ENCODE measurements at places on chromosomes 11 and 22.

DNA sequence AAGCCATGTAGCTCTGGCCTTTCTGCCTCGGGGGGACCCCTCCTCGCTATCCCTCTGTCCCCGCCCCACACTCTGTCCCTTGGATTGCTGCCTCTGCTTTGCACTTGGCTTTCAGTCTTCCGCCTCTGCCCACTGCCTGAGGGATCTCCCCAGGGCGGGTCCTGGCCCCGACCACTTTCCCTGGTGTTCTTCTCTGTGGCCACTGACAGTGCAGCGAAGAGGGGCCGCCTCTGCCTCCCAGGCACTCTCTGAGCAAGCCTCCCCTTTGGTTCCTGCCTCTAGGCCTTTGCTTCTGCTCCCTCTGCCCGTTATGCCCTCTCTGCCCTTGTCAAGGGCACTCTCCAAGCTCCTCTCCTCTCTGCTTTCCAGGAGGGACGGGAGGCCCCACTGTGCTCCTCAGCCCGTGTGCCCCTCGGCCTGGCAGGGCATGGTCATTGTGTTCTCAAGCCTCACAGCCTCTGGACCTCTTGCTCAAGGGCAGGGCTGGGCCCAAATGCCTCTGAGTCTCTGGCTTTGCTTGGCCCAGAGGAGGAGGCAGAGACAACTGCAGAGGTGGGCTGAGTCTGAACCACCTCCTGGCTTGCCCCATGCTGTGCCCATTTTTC lies 5.5 kb upstream of the MPPED1 start:
- no peak for DNase-seq
- H3K4me1 ChIP-seq = no peaks in the 10 kb centered on the region
- no peaks in the 10 kb centered on the region for H3K36me3 ChIP-seq
- no peak overlapping the region for H3K27ac ChIP-seq
- H3K4me3 ChIP-seq = no peak overlapping the region

DNA sequence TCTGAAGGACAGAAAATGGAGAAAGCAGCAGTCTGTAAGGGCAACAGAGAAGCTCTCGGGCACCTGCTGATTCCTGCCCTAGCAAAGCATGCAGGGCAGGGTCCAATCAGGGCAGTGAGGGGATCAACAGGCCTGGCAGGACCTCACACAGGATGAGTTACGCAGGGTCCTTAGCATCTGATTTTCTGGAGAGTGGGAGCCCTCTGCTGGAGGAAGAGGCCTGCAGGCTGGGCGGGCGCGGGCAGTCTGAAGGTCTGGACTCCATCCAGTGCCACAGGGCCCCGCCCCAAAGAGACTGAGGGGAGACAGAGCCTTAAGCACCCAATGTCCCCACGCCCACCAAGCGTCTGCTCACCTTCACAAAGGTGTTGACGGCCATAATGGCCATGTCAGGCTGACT lies 28.9 kb downstream of the AP1B1 start:
- peak; percentile 55 for DNase-seq
- H3K27ac ChIP-seq = no peak overlapping the region
- no peaks in the 10 kb centered on the region for H3K27me3 ChIP-seq
- H3K4me1 ChIP-seq = peaks cover 5% of the 10 kb centered on the region
- H3K4me3 ChIP-seq = no peak overlapping the region
- peaks cover 3% of the 10 kb centered on the region for H3K36me3 ChIP-seq

DNA sequence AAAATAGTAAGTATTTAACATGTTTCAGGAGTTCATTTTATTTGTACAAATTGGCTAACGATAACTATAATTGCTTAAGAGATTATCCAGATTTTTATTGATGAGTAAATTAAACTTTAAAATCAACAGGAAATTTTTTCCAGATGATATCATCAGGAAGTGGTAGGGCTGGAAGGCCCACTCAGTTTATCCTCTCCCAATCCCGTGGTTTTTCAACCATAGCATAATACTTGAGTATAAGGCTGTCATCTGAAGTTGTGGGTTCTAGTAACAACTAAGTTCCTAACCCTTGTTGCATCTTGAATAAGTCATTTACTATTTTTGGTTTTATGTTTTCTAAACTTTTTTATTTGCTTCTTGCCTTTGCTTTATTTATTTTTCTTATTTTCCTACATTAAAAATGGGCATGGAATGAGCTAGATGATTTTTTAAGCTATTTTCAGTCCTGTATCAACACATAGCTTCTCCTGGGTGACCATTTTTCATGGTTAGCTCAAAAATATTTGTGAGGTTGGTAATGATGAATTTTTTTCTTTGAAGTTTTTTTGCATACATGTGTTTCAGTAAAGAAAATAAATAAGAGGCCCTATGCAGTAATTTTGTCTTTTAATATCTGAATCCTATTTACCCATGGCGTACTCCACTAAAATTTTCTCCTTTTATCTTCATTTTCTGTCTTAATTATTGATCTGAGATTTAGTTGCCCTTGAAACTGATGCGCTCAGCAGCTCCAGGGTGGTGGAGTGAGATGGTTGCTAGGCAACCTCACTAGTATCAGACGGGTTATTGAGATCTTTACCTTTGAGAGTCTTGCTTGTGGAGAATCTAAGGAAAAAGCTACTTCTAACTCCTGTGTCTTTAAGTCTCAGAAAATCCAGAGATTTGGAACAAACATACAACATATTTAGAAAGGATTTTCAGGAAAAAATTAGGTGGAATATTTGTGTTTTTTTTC lies 452.0 kb upstream of the CCDC179 start:
- H3K36me3 ChIP-seq = no peaks in the 10 kb centered on the region
- no peak overlapping the region for H3K4me3 ChIP-seq
- DNase-seq = no peak
- no peaks in the 10 kb centered on the region for H3K27me3 ChIP-seq

- H3K27me3 ChIP-seq = peaks cover 46% of the 10 kb centered on the region
- peak overlapping the region; percentile 79 for H3K4me3 ChIP-seq
- no peak overlapping the region for H3K27ac ChIP-seq
- H3K4me1 ChIP-seq = peaks cover 30% of the 10 kb centered on the region
- DNase-seq = no peak
- H3K36me3 ChIP-seq = peaks cover 3% of the 10 kb centered on the region
These were observed 1.5 kb downstream of the GLB1L2 start for GRCh38 chr11:134333312-134333711.

- H3K27ac ChIP-seq = no peak overlapping the region
- H3K4me3 ChIP-seq = no peak overlapping the region
- H3K4me1 ChIP-seq = peaks cover 7% of the 10 kb centered on the region
- H3K36me3 ChIP-seq = peaks cover 23% of the 10 kb centered on the region
- no peaks in the 10 kb centered on the region for H3K27me3 ChIP-seq
- DNase-seq = peak; percentile 22
These were observed 31.2 kb downstream of the RAB6A start for GRCh38 chr11:73729594-73730206.

DNA sequence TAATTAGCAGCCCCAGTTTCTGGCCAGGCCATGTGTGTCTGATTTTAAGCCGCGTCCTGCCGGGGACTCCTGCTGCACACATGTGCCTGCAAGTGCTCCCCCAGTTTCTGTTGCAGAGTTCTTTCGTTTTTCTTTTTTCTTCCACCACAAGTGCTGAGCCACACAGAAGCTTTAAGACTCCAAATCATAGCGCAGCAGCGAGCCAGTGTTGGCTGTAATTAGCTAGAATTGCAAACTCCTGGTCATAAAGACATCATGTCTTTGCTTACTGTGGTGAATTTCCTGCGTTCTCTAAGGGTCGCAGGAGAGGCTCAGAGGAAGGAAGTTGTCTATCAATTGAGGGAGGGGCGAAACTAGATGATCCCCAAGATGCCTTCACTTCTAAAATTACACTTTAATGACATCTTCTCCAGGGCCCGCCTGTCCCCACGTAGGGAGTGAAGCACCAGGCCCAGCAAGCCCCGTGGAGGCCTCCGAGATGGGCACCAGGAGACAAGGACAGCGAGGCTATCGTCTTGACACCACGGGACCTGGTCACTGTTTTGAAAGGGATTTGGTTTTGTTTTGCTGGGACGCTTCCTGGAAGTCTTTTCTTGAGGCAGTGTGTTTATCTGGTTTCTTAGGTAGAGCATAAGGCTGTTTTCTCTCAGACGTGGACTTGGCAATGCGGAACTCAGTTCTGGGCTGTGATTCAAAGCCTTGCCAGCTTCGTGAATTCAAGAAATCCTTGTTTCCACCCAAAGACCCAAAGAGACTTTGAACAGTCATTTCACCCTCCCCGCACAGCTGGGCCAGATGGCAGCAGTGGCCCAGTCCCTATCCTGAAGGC lies 71.8 kb downstream of the UBASH3B start:
- no peaks in the 10 kb centered on the region for H3K27me3 ChIP-seq
- no peak overlapping the region for H3K4me3 ChIP-seq
- peaks cover 33% of the 10 kb centered on the region for H3K4me1 ChIP-seq

GRCh38 chr11:124762624-124763155 lies 600 bp upstream of the ESAM start:
- peaks cover 61% of the 10 kb centered on the region for H3K27me3 ChIP-seq
- no peak for DNase-seq
- H3K27ac ChIP-seq = no peak overlapping the region
- H3K4me1 ChIP-seq = peaks cover 35% of the 10 kb centered on the region

DNA sequence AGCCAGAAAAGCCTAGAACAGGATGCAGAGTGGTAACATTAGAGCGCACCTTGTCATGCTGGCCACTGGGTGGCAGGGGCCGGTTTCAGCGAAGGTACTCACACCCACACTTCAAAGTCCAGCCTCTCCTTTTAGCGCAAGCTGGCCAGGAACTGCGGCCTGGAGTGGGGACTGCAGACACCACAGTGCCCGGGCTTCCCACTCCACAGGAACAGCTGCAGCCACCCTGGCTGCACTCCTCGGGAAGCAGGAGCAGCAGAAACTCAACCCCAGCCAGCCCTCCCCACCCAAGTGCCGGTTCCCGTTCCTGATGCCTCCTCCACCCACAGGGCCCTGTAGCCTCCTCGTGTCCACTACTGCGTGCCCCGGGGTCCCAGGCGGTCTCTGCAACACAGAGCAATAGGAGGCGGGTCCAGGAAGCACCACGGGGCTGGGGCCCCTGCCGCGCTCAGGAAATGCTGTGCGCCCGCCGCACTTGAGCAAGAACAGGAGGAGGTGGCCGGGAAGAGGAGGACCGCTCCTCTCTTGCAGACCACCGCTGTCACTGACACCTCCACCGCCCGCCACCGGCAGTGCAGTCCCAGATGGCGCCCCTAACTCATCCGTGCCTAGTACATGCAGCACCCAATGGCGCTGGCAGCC lies 2.2 kb downstream of the RFPL2 start:
- no peak overlapping the region for H3K27ac ChIP-seq
- peaks cover 19% of the 10 kb centered on the region for H3K4me1 ChIP-seq
- H3K4me3 ChIP-seq = peak overlapping the region; percentile 72
- H3K36me3 ChIP-seq = no peaks in the 10 kb centered on the region
- H3K27me3 ChIP-seq = peaks cover 73% of the 10 kb centered on the region

DNA sequence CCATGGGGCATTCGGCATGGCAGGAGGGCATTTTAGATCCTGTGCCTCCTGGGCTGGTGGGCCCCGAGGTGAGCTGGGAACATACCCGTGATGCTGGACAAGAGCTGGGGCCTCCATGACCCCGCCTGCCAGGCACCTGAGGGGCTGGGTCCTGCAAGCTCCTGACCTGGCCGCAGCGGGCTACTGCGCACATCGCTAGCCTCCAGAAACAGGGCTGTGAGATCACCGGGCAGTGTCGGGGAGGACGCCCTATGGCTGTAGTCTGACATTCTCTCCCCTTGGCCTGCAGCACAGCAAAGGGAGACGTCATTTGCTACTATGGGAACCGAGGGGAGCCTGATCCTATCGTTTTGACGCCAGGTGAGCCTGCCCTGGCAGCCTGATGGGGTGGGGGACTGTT lies 24.4 kb upstream of the DGCR8 start:
- DNase-seq = no peak
- H3K36me3 ChIP-seq = peaks cover 3% of the 10 kb centered on the region
- H3K4me3 ChIP-seq = no peak overlapping the region
- no peak overlapping the region for H3K27ac ChIP-seq

DNA sequence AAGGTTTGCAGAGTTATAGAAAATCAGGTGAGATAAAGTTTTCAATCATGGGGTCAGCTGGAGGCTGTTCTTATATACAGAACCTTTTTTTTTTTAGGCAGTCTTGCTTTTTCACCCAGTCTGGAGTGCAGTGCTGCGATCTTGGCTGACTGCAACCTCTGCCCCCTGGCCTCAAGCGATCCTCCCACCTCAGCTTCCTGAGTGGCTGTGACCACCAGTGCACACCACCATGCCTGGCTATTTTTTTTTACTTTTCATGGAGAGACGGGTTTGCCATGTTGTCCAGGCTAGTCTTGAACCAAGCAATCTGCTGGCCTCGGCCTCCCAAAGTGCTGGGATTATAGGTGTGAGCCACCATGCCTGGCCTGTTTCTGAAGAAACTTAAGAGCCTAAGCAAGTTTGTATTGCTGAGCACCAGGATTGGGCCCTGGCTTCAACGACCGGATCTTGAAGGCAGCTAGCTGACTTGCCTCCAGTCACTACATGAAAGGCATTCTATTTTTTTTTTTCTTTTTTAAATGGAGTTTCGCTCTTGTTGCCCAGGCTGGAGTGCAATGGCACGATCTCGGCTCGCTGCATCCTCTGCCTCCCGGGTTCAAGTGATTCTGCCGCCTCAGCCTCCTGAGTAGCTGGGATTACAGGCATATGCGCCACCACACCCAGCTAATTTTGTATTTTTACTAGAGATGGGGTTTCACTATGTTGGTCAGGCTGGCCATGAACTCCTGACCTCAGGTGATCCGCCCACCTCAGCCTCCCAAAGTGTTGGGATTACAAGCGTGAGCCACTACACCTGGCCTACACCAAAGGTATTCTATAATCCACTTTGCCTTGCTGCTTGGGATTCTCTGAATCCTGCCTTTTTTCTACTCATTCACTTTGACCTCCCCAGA lies 7.6 kb downstream of the XBP1 start:
- peaks cover 18% of the 10 kb centered on the region for H3K36me3 ChIP-seq
- H3K27me3 ChIP-seq = no peaks in the 10 kb centered on the region

DNA sequence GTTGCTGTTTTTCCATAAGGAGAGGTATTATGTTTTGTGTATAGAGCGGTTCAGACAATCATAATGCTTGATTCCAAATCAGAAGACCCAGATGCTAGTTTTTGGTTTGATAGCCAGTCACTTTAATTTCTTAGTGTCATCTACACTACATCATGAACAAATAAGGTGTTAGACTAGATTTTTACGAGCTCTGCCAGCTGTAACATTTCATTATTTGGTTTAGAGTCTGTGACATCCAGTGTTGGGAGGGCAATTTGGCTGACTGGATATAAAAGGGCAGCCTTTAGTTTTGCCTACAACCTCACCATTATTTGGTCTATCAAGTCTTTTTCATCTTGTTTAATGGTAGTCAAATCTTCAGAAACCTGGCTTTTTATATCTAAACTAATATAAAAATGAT lies 30.2 kb upstream of the FBXO3 start:
- H3K4me1 ChIP-seq = peaks cover 18% of the 10 kb centered on the region
- no peak for DNase-seq
- no peak overlapping the region for H3K27ac ChIP-seq

DNA sequence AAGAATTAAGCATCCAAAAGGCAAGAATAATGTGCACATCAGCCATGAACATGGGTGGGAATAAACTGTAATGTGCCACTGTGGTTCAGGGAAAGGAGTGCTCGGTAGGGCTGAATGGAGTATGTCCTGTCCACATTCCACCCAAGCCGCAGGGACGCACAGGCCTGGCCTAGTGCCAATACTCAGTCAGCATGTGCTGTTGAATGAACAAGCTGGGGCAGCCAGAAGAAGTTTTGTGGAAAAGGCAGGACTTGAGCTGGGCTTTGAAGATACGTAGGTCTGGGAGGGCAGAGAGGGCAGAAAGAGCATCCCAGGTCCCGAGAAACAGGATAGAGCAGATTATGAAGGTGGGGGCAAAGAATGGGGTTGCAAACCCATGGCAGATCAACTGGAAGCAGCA lies 60.0 kb upstream of the PLET1 start:
- DNase-seq = no peak
- no peak overlapping the region for H3K27ac ChIP-seq
- no peak overlapping the region for H3K4me3 ChIP-seq
- no peaks in the 10 kb centered on the region for H3K36me3 ChIP-seq
- no peaks in the 10 kb centered on the region for H3K4me1 ChIP-seq
